Urinary bladder (tissue), 4 donors: ENCODE measurements at places on chromosomes 16 and 17. TPM values are rescaled to one million over a fixed set of nuclear protein-coding genes. Genes with fewer than 3 reads are reported as not detected.

CLEC18C gene
- total RNA-seq: not detected

SULT1A2 gene
- total RNA-seq: 0.21 TPM

KPNA2 gene
- 52.3 TPM for total RNA-seq

MYH2 gene
- 1.7 TPM for total RNA-seq

OTOP2 gene
- not detected for total RNA-seq

RNF227 gene
- 4.2 TPM for total RNA-seq

DNA sequence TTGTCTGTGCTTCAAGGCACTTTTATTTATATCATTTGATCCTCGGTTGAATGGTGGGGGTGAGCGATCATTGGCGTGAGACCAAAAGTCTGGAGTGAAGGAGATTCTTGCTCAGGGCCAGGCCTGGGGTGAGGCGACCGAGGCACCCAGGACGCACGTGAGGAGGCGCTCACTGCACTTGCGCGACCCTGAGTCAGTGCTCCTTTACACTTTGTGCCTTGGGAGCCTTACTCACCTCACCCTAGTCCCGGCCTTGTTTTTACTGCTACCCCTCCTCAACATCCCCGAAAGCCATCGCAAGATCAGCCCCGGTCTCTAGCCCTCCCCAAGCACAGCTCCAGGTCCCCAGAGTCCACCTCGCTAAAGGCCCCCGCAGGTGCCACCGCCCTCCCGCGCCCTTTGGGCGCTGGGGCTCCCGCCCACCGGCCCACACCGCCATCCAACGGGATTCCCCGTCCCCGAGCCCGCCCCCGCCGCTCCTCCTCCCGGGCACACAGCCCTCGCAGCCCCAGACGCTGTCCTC, 496 bp downstream of the EZH1 start:
- DNase-seq: no peak

- DNase-seq: no peak
Measured at GRCh38 chr17:62051053-62051452, 14.0 kb downstream of the MED13 start.

GRCh38 chr16:57519796-57520360, 16.5 kb downstream of the CCDC102A start:
- no peak for DNase-seq

GRCh38 chr16:84654238-84654637, 5.9 kb downstream of the KLHL36 start:
- DNase-seq: no peak

- DNase-seq: no peak
Measured at GRCh38 chr16:57610611-57611010, 17.8 kb upstream of the ADGRG1 start.
